DMS53 (cell line): ENCODE measurements at places on chromosomes 4 and X.

GRCh38 chrX:107610667-107611066, 17.6 kb upstream of the PRPS1 start:
- peak; percentile 42 for DNase-seq

- no peak for DNase-seq
Measured at GRCh38 chrX:96689991-96690390, 5.3 kb downstream of the DIAPH2 start.

- DNase-seq = peak; percentile 62
Measured at GRCh38 chr4:138182838-138183426, 59.2 kb downstream of the SLC7A11 start.

- DNase-seq = no peak
Measured at GRCh38 chr4:111480510-111480909, 664.7 kb upstream of the FAM241A start.

DNA sequence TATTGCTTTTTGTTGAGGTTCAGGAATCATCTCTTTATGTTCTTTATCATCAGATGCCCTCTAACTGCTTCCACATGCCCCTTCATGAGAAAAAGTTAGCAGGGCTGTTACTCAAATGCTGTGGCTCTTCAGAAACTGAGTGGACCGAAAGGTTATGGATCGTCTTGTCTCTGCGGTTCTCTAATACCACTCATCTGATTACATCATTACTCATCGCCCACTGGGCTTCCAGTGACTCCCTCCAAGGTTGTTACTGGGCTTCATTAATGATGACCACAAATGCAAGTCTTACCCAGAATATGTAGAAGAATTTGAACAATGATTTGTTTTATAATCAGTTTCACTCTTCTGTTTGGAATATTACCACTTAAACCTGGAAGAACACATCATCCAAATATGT, 67.7 kb downstream of the RWDD4 start:
- no peak for DNase-seq

GRCh38 chrX:149631234-149632165, at the start of gene TMEM185A:
TSS of gene TMEM185A (minus strand) at chrX:149631792. CDS start at chrX:149631580, 212 bp downstream.
- DNase-seq = peak; percentile 76

GRCh38 chr4:170671171-170671570, 581.4 kb upstream of the AADAT start:
- no peak for DNase-seq

- no peak for DNase-seq
Measured at GRCh38 chr4:108008721-108009120, 19.0 kb downstream of the HADH start.

DNA sequence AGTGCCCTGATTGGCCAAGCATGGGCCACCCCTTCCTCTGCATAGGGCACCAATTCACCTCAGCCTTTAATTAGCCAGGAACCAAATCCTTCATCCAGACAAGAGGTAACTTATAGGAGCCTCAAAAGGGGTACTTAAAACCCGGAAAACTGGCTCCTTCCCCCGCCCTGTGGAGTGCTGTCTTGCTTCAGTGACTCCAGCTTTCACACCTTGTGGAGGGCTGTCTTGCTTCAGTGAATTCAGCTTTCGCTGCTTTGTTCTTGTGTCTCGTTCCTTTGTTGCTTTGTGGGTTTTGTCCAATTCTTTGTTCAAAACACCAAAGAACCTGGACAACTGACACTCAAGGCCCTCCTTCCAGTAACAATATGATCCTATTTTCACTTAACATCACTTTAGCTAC, 82.2 kb upstream of the FRG1 start:
- no peak for DNase-seq

DNA sequence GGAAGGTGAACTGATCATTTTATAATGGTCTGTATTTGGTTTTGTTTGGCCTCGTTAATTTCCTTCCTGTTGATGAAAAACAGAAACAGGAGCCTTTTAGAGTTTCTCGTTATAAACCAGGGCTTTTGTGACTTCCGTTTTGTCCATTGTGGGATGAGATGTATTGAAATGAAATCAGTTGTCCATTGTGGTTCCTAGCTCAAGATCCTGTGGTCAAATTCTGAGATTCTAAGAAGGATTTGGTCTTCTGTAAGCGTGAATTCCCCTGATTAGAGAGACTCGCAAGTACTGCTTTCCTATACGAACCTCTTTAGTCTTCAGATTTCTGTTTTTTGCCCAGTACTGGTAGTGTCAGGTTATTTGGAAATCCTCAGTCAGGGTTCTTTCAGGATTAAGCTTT, 101.7 kb downstream of the RAPGEF2 start:
- no peak for DNase-seq

DNA sequence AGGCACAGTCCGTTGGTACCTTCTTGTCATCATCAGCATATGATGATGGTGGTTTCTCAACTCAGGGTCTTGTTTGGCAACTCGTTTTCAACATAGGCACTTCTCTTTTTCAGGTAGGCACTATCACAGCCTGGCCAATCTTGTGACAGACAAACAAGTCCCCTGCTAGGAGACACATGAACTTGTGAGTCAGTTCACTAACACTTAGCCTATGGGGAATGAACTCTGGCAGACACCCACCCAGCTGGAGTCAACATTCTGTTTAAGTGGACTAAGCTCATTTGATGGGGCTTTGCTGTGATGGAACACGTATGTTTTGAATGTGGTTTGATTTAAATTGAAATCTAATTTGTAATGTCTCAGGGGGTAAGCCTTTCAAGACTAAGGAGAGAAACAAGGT, 100.7 kb upstream of the MAMLD1 start:
- no peak for DNase-seq

DNA sequence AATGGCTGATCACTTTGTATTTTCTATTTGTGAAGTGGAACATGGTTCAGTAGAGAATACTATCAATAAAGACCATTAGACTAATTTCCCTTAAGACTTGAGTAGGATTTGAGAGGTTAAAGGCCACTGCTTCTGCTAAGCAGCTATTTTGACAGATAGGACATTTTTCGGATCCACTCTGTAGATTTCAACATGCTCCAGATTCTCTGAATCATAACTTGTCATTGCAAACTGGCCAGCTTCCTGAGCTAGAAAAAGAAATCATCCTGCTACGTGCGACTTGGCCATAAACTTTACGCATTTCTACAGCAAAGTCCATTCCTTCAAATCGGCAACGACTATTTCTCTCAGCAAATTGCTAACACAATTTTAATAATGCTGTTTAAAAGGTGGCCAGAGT, 55.2 kb downstream of the MGST2 start:
- DNase-seq = no peak

GRCh38 chr4:153154007-153154975, 50.0 kb upstream of the TRIM2 start:
- DNase-seq = peak; percentile 51

DNA sequence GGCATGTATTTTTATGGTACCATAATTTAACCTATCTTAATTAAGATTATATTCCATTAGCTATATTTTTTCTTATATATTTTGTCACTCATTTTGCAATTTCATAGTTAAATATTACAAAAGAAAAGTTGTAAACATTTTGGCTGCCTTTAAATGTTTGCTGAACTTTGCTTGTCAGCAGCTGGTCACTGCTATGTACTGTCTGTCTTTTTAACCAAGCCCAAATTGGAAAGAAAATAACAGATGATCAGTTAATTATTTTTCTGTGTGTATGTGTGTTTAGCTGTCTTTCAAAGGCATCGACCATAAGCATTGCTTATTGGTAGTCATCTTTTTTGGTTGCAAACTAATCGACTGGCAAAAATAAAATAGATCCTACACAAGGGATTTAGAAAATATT, 54.4 kb upstream of the SMAD1 start:
- DNase-seq = no peak
